ENCODE measurements at places on chromosomes 11 and 22. TPM values are rescaled to one million over a fixed set of nuclear protein-coding genes. Genes with fewer than 3 reads are reported as not detected.
A peak's percentile ranks its signal among the peaks of the same experiment; 100 is the strongest.

DNA sequence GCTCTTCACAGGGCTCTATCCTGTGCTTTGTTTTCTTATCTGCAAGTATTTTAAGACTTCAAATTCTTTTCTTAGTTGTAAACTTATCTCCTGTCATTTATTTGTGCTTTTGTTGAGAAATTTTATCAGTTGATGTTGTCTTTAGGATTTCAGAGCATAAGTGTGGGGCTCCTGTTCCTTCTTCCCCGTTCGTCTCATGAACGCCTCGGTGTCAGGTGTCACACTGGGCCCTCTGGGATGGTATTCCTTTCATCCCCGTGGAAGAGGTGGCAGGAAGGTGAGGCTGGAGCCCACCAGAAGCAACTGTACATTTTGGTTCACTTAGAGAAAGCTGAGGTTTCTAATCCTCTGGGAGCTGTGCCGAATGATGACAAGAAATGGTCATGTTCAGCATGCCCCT lies 17.9 kb downstream of the NADSYN1 start:
- H3K27ac ChIP-seq: peak overlapping the region; percentile 2
- no peak overlapping the region for H3K4me3 ChIP-seq
- H3K27me3 ChIP-seq: no peaks in the 10 kb centered on the region
- no peaks in the 10 kb centered on the region for H3K4me1 ChIP-seq

DNA sequence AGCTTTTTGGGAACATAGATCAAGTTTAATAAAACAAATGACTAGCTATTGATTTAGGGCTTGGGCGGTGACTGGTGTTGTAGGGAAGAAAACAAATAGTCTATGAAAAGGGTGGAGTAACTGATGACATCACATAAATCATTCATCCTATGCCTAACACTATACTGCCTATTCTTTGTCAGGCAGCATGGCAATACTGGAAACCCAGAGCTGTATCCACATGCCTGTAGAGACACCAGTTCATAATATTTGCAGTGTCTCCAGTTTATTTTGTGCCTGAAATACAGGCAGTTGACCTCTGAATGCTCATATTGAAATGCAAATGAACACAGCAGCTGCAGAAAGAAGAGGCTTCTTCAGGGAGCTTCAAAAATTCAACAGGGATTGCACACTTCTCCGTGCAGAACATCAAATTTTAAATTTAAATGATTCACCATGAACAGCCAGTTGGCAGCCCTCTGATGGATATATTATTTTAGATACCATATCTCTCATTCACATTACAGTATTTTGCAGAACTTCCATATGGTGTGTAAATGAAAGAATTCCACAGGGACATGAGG lies 283.1 kb upstream of the CTSC start:
- H3K4me1 ChIP-seq: no peaks in the 10 kb centered on the region
- no peak for DNase-seq
- H3K27me3 ChIP-seq: peaks cover 2% of the 10 kb centered on the region
- no peak overlapping the region for H3K4me3 ChIP-seq
- no peak overlapping the region for H3K27ac ChIP-seq

- H3K36me3 ChIP-seq: peaks cover 7% of the 10 kb centered on the region
- H3K27ac ChIP-seq: peak overlapping the region; percentile 91
- no peak for DNase-seq
- peaks cover 45% of the 10 kb centered on the region for H3K4me1 ChIP-seq
Observed at GRCh38 chr11:6321961-6322362, 1.7 kb upstream of the CAVIN3 start.

DNA sequence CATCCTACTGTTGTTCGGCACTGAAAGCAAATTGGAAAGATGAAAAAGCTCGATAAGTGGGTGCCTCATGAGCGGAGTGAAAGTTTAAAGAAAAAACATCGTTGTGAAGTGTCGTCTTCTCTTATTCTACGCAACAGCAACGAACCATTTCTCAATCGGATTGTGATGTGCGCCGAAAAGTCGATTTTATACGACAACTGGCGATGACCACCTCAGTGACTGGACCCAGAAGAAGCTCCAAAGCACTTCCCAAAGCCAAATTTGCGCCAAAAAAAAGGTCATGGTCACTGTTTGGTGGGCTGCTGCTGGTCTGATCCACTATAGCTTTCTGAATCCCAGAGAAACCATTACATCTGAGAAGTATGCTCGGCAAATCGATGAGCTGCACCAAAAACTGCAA lies 58.4 kb upstream of the FBXO3 start:
- no peak overlapping the region for H3K27ac ChIP-seq
- H3K4me3 ChIP-seq: no peak overlapping the region
- H3K36me3 ChIP-seq: no peaks in the 10 kb centered on the region
- peaks cover 2% of the 10 kb centered on the region for H3K4me1 ChIP-seq
- peaks cover 32% of the 10 kb centered on the region for H3K27me3 ChIP-seq

- H3K27me3 ChIP-seq: peaks cover 29% of the 10 kb centered on the region
- no peaks in the 10 kb centered on the region for H3K36me3 ChIP-seq
- H3K27ac ChIP-seq: no peak overlapping the region
- no peaks in the 10 kb centered on the region for H3K4me1 ChIP-seq
- no peak overlapping the region for H3K4me3 ChIP-seq
Observed at GRCh38 chr11:11016068-11016467, 158.2 kb upstream of the ZBED5 start.

DNA sequence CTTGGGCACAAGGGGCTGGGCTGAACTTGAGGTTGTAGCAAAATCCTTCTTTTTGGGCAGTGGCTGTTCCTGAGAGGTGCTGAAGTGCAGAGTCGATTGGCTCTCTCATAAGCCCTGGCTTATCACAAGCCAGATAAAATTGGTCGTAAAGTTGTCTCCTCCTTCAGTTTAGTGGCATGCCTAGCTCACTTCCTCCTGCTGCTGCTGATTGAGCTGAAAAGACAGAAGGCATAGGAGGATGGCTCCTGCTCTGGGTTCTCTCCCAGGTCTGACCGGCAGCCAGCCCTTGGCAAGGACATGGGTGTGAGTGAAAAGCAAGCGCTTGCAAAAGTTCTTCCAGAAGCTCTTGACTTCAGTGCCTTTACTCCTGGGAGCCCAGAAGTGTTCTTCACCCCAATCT lies 83.9 kb downstream of the LDLRAD3 start:
- H3K36me3 ChIP-seq: no peaks in the 10 kb centered on the region
- no peaks in the 10 kb centered on the region for H3K4me1 ChIP-seq

- H3K36me3 ChIP-seq: no peaks in the 10 kb centered on the region
- no peaks in the 10 kb centered on the region for H3K27me3 ChIP-seq
- no peaks in the 10 kb centered on the region for H3K4me1 ChIP-seq
Observed at GRCh38 chr22:29457730-29458129, 19.3 kb downstream of the RFPL1 start.

DNA sequence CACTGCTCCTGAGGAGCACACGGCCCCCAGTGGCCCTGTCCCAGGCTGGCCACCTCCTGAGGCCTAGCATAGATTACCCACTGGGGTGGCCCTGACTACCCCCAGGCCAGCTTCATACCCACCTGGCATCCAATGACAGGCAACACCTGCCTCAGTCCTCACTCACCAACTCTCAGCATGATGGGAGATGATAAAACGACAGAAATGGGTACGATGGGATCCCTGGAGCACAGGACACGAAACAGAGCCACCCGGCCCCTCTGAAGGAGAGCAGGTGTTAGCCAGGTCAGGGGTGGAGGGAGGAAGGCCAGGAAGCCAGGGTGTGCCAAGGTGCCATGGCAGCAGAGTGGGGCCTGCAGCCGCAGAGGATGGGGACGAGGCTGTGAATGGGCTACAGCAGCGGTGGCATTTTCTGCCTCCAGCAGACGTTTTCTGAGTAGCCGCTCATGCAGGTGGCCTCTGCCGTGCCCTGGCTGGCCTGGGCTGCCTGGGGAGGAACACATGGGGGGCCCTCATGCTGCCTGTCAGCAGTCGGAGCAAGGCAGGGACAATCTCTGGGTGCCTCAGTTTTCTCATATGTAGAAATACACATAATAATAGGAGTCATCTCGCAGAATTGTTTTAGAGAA lies 50.2 kb upstream of the FGF3 start:
- H3K4me1 ChIP-seq: no peaks in the 10 kb centered on the region
- peaks cover 3% of the 10 kb centered on the region for H3K27me3 ChIP-seq
- H3K4me3 ChIP-seq: no peak overlapping the region
- H3K27ac ChIP-seq: no peak overlapping the region

- H3K4me1 ChIP-seq: peaks cover 20% of the 10 kb centered on the region
- DNase-seq: no peak
- H3K36me3 ChIP-seq: peaks cover 12% of the 10 kb centered on the region
- peak overlapping the region; percentile 30 for H3K27ac ChIP-seq
Observed at GRCh38 chr11:9719566-9720289, 55.9 kb downstream of the SWAP70 start.

- no peak overlapping the region for H3K4me3 ChIP-seq
- H3K27me3 ChIP-seq: no peaks in the 10 kb centered on the region
- no peak for DNase-seq
- H3K4me1 ChIP-seq: no peaks in the 10 kb centered on the region
Observed at GRCh38 chr11:38648604-38649003, 2050.6 kb upstream of the RAG2 start.

DNA sequence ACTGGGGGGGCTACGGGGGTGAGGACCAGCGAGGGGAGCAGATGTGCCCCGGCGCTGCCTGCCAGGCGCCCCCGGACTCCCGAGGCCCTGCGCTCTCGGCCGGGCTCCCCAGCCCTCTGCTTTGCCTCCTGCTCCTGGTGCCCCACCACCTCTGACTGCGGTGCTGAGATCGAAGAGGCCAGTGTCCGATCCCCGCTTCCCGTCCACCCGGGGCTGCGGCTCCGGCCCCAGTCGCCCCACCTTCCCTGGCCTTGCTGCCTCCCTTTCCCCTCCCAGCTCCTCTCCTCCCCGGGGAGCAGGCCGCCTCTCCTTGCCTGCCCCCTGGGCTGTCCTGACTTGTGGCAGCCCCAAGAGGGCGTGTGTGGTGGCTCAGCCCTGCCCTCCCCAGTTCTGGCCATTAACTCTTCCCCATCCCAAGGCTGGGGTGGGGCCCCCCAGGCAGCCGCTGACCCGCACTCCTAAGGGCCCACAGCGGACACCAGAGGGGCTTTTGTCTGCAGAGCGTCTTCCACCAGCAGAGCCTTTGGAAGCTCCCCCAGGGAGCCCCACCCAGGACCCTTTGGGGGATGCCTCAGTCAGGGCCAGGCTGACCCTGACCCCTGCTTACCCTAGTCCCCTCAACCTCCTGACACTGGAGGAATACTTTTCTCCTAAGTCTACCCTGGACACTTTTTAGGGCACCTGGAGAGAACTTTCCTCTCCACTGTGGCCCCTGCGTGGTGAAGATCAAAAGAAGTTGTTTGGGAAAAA lies 16.6 kb downstream of the RTN4RL2 start:
- peaks cover 58% of the 10 kb centered on the region for H3K27me3 ChIP-seq
- H3K36me3 ChIP-seq: no peaks in the 10 kb centered on the region
- peaks cover 19% of the 10 kb centered on the region for H3K4me1 ChIP-seq

DNA sequence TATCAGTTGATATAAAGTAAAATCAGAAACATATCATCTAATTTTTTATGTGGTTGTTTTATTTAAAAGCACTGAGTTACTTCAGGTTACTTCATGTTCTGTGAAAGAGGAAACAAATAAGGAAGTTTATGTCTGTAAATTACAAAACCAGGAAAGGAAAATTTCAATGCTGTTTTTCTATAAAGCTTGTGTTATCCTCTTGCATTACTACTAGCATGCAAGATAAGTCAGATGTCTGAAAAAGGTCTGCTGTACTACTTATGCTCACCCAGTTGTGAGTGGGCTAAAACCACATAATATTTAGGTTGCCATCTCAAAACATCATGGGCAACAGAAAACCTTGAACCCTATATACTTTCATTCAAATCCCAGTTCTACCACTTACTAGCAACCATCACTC lies 121.5 kb downstream of the ATG16L2 start:
- no peak for DNase-seq
- H3K27me3 ChIP-seq: no peaks in the 10 kb centered on the region
- H3K27ac ChIP-seq: no peak overlapping the region
- peaks cover 2% of the 10 kb centered on the region for H3K36me3 ChIP-seq
- no peaks in the 10 kb centered on the region for H3K4me1 ChIP-seq

DNA sequence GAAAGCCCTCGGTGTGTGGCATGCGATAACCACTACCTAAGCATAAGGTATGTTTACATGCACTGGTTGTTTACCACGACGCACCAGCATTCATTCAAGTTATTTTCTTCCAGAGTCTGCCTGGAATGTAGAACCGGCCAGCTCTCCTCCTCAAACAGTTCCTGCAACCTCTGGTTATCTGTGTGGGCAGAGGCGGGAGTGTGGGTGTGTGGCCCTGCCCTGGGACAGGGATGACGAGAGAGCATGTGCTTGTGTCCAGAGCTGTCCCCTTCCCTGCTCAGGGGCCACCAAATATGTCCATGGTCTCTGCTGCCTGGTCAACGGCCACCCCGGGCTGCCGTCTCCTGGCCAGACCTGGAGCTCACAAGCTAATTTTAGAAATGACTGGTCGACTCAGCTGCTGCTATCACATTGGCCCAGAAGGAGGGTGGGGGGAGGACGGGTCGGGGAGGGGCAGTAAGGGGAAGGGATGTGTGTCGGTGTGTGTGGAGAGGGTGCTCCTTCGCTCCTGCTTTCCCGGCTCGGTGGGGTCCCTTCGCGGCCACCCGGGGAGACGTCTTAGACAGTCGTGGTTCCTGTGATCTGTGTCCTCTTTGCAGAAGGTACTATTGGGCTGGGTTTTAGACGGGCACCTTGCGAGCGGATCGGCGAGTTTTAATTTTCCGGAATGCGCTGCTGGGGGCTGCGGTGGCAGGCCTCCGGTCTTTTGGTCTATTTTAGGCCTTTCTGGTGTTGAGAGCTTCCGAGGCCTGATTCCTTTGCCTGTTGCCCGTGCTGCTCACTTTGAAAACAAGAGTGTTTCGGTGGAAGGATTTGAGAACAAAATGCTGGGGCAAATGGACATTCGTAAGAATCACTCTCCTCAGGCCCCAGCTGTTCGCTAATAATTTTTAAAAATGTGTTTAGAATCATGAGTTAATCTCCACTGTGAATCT lies at the start of gene MYO18B:
Gene MYO18B (plus strand): TSS at position 497 of the 935 bp plus-strand sequence. CDS start 18,905 bp downstream, outside the sequence.
- H3K36me3 ChIP-seq: peaks cover 12% of the 10 kb centered on the region
- H3K4me3 ChIP-seq: no peak within 1 kb of the TSS
- H3K4me1 ChIP-seq: peaks cover 46% of the 10 kb centered on the region
- H3K27ac ChIP-seq: peak within 1 kb of the TSS; percentile 73
- no peak for DNase-seq
- no peaks in the 10 kb centered on the region for H3K27me3 ChIP-seq

- H3K27ac ChIP-seq: no peak overlapping the region
- no peak for DNase-seq
- peaks cover 12% of the 10 kb centered on the region for H3K4me1 ChIP-seq
Observed at GRCh38 chr11:134361661-134362060, 29.9 kb downstream of the GLB1L2 start.

- H3K27ac ChIP-seq: no peak overlapping the region
- no peak overlapping the region for H3K4me3 ChIP-seq
- DNase-seq: no peak
- H3K36me3 ChIP-seq: no peaks in the 10 kb centered on the region
- H3K27me3 ChIP-seq: no peaks in the 10 kb centered on the region
Observed at GRCh38 chr11:109789901-109790300, 303.3 kb upstream of the ZC3H12C start.

Gene CAPRIN1
- total RNA-seq: 321 TPM

Gene CRYBA4
- total RNA-seq: not detected

Gene NPTXR
- 0.98 TPM for total RNA-seq

Gene CEP126
- 0.90 TPM for total RNA-seq

All from activated CD4-positive, alpha-beta T cell treated with anti-CD3 and anti-CD28 coated beads, Interleukin-2, amount 10 ng/mL, durations not matched to agents 24 days and 14 days (primary cell).